CD4-positive, alpha-beta T cell (primary cell): ENCODE measurements at places on chromosomes 16 and 17.

- no peak for DNase-seq
These were observed 376.2 kb upstream of the TOM1L1 start for GRCh38 chr17:54524501-54524900.

GRCh38 chr17:8890671-8891070 is 23.2 kb upstream of the PIK3R6 start:
- no peak for DNase-seq

- DNase-seq = no peak
These were observed 22.0 kb downstream of the SETD6 start for GRCh38 chr16:58537124-58537906.

- no peak for DNase-seq
These were observed 17.7 kb downstream of the PIMREG start for GRCh38 chr17:6461792-6462524.

DNA sequence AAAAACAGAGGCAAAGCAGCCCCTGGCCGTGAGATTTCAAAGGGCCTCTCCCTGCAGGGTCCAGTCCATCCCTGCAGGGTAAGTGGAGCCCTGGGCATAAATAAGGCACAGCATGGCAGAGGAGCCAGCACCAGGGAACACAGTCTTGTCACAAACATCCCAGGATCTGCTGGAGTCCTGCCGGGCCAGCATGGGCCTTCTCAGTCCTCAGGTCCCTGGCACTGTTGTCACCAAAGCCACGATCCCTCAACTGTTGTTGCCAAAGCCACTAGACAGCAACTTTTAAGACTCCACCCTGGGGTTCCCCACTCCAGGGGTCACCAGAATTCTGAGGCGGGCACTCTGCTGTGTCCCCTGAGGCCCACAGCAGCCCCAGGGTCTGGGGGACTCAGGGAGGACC is 47.8 kb upstream of the BAHCC1 start:
- no peak for DNase-seq

DNA sequence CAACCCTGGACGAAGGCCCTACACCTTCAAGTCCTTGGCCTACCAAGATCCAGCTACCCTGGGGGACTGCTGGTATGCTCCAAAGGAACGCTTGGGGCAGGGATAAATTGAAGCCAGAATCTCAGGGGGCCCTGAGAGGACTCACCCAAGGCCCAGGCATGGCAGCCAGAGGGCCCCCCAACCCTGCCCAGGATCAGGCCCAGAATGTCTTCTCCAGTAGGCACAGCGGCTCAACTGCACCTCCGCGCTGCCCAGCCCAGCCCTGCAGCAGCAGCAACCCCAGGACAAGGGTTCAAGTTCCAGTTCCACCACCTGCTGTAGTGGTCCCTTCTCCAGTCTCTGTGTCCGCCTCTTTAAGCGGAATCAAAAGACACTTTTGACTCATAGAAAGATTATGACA is 2.2 kb downstream of the TFAP4 start:
- DNase-seq = no peak

DNA sequence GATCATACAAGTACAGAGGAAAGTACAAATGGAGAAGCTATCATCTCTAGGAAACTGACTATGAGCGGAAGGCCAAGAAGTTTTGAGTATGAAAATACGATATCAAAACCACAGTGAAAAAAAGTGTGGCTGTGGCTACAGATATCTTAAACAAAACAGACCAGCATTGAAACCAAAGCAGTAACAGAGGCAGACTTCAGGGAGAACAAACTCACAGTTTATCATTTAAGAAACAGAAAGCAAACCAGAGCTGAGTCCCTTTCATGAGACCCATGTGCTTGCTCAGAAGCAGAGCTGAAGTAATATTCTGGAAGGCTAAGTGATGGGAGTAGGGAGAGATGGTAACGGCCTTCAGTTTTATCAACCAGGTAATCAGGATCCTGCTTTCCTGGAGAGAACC is 317.8 kb downstream of the CA10 start:
- DNase-seq = no peak

DNA sequence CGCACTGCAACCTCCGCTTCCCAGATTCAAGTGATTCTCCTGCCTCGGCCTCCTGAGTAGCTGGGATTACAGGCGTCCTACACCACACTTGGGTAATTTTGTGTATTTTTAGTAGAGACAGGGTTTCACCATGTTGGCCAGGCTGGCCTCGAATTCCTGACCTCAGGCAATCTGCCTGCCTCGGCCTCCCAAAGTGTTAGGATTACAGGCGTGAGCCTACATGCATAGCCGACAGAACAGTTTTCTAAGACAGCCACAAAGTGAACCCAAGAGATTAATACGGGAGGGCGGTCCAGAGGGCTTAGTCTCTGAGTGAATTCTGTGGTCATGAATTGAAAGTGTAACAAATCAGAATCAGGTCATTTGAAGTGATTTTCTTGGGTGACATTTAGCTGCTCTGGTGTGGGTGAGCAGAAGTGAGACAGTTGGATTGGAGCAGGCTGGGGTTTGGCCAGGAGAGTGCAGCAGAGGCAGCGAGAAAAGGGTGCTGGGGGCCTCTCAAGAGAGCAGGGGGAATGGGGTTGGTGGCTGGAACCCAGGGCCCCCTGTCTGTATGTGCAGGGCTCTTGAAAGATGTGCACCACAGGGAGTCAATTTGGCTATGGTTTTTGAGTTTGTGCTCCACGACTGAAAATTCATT is 231.4 kb upstream of the WSCD1 start:
- DNase-seq = no peak

DNA sequence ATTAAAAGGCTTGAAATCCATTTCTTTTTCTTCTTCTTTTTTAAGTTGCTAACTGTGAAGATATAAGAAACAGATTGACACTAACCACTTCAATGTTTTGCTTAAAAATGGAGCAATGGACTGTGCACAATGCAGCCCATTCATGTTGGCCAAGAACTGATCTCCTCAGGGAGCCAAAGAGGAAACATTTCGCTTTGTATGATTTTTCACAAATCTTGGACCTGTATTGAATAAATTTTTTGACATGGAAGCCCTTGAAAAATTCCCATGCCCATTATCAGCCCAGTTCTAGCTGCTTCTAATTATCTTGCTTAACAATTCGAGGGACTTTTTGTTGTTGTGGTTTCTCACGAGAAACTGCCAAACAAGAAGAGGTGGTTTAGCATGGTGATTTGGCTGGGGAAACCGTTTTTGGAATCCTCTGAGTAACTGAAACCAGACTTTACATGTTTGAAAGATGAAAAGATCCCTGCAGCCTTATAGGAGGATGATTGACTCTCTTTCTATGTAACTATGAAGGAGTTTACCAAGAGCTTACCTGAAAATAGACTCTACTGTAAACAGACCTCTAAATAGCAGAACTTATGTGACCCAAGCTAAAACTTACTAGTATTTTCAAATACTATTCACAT is 1389.4 kb upstream of the GOT2 start:
- no peak for DNase-seq

DNA sequence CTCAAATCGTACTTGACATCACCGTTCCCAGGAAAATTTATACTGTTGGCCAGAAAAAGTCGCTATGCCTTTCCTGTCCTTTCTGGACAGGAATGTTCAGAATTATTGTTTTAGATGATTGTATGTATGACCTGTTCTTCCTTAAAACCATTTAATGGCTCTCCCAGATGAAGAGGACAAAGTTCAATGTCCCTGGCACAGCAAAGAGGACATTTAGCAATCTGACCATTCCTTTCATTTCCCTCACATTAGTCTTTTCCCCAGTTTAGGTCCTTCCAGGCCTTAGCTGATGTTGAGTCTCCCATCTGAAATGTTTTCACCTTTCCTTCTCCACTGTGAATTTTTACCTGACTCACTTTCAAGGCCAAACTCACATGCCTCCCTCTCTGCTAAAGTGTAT is 938.9 kb downstream of the CDH11 start:
- no peak for DNase-seq

GRCh38 chr17:80024206-80024972 is 11.3 kb downstream of the TBC1D16 start:
- DNase-seq = no peak

DNA sequence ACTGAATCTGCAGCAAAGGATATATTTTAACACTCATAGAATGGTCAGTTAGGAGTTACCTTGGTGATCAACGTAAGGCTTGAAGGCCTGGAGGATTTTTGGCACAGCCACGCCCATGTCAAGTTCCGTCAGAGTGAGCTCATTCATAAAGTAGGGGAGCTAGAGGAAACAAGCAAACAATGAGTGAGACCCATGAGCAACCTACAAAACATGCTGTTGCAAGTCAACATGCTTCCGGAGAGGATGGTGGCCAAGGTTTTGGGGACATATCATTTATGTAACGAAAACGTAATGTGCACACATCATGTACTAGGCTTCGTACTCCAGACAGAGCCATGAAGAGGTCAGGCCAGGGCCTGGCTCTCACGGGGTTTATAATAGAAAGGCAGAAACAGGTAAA is 41.1 kb upstream of the ERN1 start:
- DNase-seq = no peak

DNA sequence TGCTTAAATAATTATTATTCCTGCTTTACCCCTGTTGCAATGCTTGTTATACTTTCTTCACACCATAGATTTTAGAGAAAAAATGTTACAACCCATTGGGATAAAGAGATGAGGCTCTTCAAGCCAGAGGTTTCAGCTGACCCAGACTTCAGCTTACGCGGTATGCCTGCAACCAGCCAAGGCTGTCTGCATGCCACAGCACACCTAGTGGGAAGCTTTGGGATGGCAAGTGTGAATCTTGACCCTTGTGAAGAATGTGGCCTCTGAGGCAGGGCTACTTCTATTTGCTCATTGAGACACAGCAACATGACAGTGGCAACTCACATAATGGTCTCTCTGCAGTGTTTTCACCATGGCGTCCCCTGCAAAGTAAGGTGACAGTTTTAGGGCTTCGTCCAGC is 193.9 kb upstream of the PIRT start:
- DNase-seq = no peak

DNA sequence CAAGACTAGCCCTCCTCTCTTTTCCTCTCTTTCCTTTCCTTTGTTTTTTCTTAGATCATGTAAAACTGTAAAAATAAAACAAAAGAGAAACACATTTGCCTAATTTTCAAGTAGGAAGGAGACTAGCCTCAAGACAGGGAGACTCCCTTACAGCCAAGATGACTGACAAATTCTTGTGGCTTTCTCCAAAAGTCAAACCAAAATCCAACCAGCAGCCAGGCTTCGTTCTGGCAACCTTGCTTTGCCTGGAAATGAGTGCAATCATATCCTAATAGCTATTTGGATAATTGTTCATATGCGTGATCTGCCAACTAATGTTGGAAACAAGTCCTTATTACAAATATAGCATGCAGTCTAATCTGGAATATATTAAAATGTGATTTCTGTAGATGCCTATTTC is 868.9 kb upstream of the SOX9 start:
- no peak for DNase-seq

DNA sequence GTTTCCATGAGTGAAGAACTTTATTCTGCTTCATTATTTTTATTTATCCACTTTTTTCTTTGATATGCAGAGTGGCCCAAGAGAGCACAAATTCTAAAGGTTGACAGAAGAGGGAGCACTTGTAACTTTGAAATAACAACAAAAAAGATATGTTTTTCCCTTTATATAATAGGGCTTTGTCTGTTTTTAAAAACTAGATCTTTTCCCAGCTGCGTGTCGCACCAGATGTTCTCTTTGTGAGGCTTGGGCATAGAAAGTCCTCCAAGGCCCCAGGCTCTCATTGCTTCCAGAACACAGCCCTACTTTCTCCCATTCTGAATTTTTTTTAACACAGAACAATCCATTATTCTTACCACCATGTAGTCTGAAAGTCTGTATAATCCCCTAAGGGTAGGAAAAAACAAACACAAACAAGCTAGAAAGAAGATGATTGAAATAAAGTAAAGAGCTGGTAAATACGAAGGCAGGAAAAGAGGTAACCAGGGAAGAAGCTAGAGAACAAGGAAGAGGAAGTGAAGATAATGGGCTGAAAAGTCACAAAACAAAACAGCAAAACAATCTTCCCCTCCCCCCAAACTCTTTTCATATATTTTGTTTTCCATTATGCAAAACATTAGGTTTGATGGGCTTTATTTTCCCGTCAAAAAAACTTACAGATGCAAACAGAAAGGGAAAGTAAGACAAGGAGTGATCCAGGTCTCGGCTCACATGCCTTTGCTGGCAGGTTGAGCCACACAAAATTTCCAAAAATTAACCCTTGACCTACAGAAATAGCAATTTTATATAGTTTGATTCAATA is 160.4 kb downstream of the ABCA8 start:
- no peak for DNase-seq

- no peak for DNase-seq
These were observed 27.1 kb upstream of the SPACA3 start for GRCh38 chr17:32964541-32964940.

DNA sequence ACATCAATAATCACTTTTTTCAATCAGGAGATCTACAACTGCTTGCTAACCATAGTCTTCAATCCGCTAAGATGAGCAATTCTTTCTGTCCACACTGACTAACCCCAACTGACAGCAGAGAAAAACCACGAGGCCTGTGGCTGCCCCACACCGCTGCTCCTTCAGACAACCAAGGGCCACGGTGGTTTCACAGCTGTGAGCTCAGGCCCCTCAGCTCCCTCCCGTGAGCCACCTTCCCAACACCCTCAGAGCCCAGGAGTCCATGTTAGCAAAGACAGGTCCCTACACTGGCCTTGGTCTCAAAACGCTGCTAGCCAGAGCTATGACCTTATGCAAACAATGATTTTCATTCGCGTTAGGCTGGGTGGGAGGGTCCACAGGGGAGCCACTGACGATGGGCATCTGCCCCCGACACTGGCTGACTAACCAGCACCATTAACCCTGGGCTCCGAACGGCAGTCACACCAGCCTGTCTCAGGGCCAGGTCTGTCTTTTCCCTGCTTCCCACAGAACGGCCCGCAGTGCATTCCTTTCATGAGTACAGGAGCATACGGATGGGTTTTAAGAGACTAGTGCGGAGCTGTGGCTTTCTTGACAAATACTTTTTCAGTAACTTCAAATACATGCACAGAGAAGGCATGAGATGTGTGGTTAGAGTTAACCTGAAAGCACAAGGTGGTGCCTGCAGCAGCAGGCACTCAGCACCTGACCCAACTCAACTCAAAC is 67.3 kb downstream of the ANKRD11 start:
- peak; percentile 43 for DNase-seq

DNA sequence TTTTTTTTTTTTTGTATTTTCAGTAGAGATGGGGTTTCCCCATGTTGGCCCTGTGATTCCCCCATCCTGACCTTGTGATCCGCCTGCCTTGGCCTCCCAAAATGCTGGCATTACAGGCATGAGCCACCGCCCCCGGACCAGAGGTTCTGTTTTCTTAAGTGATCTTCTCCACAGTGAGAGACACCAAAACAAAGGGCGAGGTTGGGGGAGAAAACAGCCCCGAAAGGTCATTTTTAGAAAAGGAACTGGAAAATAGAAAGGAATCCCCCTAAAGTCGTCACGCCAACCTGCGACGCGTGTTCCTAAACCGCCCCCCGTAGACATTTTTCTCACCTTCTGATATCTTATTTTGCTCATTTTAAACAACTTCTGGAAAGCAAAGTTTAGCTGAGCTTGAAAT is 6.1 kb upstream of the AXIN2 start:
- DNase-seq = no peak
